ENCODE measurements at places on chromosomes 3 and 15. TPM values are rescaled to one million over a fixed set of nuclear protein-coding genes. Genes with fewer than 3 reads are reported as not detected.

DNA sequence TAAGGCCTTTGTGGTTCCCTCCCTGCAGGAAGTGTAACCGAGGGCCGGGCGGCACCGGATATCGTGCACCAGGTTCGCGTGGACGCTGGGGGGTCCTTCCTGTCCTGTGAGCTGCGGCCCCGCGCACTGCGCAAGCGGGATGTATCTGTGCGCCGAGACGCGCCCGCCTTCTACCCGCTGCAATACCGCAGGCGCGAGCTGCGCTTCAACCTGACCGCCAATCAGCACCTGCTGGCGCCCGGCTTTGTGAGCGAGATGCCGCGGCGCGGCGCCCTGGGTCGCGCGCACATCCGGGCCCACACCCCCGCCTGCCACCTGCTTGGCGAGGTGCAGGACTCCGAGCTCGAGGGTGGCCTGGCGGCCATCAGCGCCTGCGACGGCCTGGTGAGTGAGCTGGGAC, 35.9 kb downstream of the SAXO2 start:
- DNase-seq, result no peak

- DNase-seq, result no peak
Observed at GRCh38 chr3:162802228-162802965, 1305.8 kb downstream of the OTOL1 start.

- no peak for DNase-seq
Observed at GRCh38 chr3:180390313-180390712, 211.7 kb upstream of the TTC14 start.

The CCR8 gene
- not detected for total RNA-seq

GRCh38 chr3:193824365-193824764, 231.4 kb downstream of the OPA1 start:
- no peak for DNase-seq

The HRH1 gene
- 13.1 TPM for total RNA-seq

The GPX1 gene
- 126 TPM for total RNA-seq

The GAP43 gene
- 0.36 TPM for total RNA-seq

DNA sequence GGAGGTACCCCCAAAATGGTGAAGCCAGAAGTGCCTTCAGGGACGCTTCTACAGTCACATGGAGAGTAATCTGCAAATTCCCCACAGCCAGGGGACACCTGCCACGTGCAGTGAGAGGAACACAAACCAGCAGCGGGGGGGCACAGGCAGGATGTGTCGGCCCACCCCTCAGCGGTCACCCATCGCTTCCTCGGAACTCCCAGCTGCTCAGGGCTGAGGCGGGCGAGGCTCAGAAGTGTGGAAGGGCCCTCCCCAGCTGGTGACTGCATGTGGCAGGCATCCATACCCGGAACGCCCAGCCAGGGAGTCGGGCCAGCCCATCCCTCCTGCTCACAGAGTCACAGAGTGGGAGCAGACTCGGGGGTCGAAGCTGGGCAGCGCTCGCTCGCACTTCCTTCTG, 63.7 kb downstream of the SLC12A8 start:
- peak; percentile 33 for DNase-seq
